ENCODE measurements at places on chromosomes 1 and 21.

- DNase-seq = no peak
These were observed 424 bp upstream of the PCNX2 start for GRCh38 chr1:233295975-233296322.

GRCh38 chr1:162822391-162823200 lies 32.1 kb downstream of the HSD17B7 start:
- no peak for DNase-seq

DNA sequence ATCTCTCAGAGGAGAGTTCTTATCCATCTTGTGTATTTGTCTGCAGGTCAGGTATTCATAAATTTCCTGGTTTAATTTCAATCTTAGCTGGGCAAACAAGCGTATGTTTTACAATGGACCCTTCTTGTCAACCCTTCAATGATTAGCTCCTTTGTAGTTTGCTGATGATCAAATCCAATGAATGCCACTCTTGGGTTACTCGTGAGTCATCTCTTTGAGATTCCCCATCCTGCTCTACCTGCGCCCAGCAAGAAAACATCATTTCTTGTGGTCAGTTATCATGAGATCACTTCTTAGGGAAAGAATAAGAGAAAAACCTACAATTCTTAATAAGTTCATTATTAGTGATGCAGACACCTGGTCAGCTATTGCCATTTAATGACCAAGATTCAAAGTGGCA lies 572.3 kb upstream of the PKN2 start:
- DNase-seq = no peak

- no peak for DNase-seq
These were observed 9.1 kb upstream of the RUNX3 start for GRCh38 chr1:24939040-24939674.

- DNase-seq = no peak
These were observed 1.6 kb downstream of the ADAMTS5 start for GRCh38 chr21:26965040-26965906.

DNA sequence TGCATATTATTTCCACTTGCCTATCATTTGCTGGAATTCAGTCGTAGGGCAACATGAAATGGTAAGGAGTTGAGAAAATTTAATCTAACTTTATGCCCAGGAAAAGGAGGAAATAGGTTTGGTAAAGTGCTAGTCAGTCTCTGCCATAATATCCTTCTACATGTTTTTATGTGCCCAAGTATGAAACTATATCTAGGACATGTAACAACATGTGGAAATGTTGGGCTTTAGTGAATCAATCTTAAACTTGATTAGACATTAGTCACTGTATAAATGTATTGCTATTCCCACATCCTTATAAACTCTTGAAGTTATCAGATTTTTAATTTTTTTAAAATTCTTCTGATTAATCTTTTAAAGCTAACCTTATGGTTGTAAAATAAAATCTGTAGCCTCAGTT lies 204.7 kb upstream of the ZRANB2 start:
- no peak for DNase-seq

GRCh38 chr1:113684153-113684541 lies 75.1 kb downstream of the PHTF1 start:
- DNase-seq = no peak
